ENCODE measurements at places on chromosomes 1 and 21.
A peak's percentile ranks its signal among the peaks of the same experiment; 100 is the strongest.

DNA sequence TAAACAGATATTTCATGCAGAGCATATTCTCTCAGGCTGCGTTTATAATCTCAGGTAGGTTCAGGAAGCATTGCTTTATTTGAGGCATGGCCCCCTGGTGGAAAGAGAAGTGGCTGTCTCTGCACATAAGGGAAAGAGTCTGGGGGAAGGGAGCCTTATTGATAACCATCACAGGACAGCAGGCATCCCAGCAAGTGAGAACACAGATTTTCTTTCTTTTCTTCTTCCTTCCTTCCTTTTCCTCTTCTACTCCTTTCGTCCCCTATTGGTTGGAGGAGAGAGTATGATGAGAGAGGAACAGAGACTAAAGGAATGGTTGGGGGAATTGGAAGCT lies 21.9 kb downstream of the TSNAX start:
- no peak for DNase-seq

DNA sequence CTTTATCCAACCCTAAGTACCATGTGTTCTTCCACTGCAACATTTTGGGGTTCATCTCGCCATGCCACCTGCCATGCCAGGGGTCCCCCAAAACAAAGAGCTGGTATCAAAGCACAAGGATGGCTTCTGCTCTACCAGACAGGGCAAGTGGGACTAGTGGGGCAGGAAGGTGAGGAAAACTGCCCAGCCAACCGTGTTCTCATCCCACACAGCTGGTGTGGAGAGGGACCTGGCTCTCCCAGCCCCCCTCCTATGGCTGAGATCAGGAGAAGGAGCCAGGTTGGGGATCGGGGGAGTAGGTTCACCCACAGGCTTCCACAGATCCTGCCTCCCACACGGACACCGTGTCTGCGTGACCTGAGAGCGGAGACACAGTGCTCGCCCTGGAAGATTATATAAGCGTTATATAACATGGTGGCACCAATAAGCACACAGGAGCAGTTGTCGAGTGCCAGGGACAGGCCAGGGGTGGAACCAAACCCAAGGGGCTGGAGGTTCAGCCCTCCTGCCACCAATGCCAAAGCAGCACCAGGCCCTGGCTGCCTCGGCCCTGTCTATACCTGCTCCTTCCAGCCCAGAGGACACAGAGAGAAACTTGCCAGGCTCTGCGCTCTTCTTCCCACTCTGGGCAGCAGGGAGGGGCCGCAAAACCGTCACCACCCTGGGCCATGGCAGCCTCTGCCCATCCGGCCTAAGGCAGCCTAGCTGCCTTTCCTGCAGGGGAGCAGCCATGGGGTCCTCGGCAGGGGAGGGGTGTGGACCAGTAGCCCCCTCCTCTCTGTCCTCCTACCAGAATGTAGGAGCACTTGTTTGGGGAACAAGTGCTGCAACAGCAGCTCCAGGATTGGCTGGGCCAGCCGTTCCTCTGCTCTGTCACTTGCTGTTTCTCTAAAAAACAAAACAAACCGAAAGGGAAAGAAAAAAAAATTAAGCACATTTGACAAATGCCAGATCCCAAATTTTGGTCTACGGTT lies 43.5 kb downstream of the CD34 start:
- peak; percentile 25 for DNase-seq

DNA sequence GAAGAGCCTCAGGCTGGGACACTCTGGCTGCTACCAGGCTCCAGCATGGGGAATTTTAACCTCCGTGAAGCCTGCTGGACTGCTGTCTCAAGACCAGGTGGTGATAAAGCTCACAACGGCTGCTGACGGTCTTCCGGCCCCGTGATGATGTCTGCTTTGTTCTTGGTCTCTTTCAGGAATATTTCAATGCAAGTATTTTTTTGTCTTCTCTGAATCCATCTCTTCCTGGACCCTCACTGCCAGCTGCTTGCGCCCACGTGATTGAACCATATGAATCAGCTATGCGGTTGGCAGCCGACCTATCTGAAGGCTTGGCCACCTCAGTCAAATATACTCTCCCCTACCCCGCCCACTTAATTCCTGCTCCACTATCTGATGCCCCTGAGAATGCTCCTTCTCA lies 14.6 kb upstream of the SLC6A17 start:
- DNase-seq, result no peak

GRCh38 chr1:145961425-145962156 lies 2.8 kb downstream of the ANKRD34A start:
- DNase-seq, result no peak

DNA sequence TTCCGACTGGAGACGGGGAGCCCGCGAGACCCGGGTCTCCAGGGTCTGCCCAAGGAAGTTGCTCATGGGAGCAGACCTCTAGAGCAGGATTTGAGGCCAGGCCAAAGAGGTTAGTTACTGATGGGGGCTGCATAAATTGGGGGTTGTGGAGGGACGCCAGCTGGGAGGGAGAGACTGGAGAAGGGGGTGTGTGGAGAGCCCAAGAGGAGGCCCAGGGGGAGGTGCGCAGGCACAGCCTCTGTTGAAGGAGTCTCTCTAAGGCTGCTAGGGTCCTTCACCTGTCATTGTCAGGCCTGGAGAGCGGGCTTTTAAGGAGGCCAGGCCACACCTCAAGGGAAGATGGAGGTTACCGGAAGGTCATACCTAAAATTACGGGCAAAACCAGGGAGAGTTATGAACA lies 363 bp downstream of the PLA2G5 start:
- no peak for DNase-seq

DNA sequence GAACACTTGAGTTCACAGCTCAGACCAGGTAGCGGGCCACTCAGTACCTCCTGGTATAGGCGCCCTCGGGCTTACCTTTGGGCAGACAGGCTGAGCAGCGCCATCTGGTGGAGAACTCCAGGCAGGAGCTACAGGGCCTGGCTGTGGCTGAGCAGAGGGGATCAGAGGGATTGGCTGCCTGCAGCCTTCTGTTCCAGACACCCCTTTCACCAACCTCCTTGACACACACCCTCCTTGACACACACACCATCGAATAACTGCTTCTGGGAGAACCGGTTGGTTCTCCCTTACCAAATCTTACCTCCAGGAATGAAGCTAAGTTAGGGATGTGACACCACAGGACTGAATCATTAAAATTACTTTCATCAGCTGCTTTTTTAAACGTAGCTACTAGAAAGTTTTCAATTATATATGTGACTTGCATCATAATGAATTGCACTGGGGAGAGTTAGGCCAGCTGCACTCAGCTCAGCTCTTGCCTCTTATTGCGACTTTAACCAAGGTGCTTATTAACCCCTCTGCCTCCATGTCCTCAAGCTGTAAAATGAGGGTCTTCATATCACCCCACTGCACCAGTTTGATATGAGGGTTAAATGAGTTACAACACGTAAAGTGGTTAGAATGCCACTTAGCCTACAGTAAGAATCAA lies 6.6 kb downstream of the LIN28A start:
- peak; percentile 34 for DNase-seq

GRCh38 chr1:159187647-159188374 lies 16.4 kb downstream of the CADM3 start:
- no peak for DNase-seq

DNA sequence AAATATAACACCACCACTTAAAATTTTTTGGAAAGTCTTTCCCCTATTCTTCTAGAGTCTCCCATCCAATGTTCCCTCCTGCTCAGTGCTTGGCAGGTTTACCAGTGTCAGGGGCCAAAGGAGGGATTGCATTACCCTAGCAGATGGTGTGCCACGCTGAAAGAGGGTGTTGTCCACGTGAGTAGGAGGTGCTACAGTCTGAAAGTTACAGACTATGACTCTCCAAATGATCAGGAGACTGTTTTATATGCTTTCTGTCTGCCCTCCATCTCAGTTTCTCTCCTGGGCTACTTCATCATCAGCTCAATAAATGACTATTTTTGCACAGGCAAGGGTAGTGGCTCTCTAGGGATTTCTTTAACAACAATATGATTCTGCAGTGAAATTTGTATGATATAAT lies 31.3 kb upstream of the ANGPTL7 start:
- DNase-seq, result peak; percentile 85

DNA sequence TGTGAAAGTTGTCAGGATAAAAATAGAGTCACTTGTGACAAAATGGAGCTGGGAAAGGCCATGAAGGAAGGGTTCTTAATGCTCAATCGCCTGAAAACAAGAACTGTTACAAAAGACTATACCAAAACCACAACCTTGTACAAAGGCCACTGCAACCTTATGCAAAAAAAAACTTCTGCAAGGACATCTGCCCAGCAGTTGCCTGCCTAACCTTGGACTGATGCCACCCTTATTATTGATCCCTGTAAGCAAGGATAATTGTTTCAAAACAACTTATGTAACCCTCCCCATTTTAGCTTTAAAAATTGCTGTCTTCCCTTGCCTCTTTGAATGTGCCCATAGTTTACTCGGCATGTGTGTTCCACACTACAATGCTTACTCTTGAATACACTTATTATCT lies 5.7 kb downstream of the ALG14 start:
- DNase-seq, result peak; percentile 42

GRCh38 chr1:167371030-167371429 lies 147.3 kb downstream of the CD247 start:
- DNase-seq, result no peak

GRCh38 chr1:14757286-14757625 lies 158.8 kb downstream of the KAZN start:
- DNase-seq, result no peak

DNA sequence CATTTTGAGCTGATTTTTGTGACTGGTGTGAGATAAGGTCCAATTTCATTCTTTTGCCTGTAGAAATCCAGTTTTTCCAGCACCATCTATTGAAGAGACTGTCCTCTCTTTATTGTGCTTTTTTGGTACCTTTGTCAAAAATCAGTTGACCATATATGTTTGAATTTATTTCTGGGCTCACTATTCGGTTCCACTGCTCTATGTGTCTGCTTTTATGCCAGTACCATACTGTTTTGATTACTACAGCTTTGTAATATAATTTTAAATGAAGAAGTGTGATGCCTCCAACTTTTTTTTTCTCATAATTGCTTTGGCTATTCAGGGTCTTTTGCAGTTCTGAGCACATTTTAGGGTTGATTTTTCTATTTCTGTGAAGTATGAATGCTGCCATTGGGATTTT lies 69.0 kb downstream of the LAMC2 start:
- no peak for DNase-seq

DNA sequence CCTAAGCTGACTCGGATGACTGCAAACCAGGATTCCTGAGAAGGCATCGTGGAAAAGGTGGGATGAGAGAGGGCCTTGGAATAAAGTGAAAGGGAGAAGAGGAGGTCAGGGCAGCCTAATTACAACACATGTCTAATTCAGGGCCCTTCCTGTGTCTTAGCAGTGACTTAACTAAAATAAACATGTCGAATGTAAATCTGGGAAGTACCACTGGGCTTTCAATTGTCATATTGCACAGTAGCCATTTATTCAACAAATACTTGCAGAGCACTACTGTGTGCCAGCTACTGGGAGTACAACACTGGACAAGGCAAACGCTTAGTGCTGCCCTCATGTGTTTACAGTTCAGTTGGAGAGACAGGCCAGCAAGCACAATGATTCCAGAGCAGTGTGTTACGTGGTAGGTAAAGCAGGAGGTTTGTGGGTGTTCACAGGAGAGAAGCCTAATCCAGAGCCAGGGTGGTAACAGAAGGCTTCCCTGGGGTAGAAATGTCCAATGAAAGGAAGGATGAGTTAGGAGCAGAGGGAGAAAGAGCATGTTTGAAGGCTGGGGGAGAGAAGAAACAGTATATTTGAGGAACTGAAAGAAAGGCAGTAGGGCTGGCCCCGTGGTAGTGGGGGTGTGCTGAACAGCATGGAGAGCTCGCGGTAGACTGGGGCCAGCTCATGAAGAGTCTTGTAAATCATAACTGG lies 38.0 kb upstream of the RASAL2 start:
- DNase-seq, result peak; percentile 31

DNA sequence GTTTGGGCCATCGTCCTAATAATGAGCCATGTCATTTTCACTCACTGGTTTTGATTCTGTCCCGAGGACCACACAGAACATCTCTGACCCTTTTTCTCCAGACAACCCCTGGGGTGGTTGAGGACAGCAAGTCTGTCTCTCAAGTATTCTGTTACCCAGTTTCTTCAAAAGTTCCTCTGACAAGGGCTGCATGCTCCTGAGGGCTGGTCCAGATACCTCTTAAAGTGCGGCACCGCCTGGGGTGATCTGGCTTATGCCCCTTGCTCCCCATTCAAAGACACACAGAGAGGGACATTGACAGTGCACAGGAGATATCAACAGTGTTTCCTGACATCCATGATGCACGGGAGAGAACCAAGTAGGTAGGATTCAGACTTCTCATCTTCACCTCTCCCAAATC lies 132.9 kb upstream of the EDN2 start:
- DNase-seq, result no peak

DNA sequence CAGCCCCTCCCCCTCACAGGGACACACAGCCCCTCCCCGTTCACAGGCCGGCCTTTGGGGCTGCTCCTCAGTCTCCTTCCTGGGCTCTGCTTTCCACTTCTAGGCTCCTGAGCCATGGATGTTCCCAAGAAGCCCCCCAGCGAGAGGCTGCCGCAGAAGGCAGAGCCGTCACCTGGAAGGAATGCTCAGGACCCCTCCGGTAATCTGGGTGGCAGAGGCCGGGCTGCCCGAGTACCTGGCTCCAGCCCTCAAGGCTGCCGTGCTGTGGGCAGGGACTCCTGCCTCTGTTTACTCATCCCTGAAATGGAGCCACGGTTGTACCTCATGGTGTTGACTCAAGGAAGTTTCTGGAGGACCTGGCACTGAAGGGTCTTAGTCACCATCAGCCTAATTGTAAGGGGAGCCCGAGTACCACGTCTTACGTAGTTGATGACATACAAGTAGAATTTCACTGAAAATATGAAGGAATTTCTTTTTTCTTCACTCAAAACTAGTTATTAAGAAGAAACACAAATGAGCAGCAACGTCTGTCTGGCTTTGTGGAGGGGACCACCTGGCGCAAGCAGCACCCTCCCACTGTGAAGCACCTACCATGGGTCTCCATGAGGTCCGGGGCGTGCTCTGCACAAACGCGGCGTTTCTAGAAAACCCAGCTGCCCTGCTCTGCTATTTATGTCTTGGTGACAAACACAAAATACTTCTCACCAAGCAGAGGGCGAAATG lies 33.7 kb downstream of the PRDM15 start:
- DNase-seq, result no peak

- DNase-seq, result no peak
These were observed 457.7 kb upstream of the RUNX1 start for GRCh38 chr21:35506771-35507170.

DNA sequence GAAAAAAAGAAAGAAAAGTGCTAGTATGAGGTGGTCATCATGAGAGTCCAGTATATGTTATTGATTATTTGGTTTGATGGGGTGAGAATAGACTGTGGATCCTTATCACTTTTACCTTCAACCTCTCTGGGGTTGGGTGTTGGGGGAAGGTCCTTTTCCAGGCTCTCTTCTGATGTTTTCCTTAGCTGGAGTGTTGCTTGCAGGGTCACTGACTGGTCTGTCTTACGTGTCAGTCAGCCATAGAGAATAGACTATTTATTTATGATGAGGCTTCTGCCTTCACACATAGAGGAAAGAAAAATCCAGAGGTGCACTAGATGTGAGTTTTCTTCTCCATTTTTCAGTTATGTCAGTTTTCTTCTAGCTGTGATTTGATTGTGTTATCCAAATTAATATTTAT lies 36.5 kb downstream of the MAP3K21 start:
- DNase-seq, result no peak

GRCh38 chr1:215277532-215277931 lies 195.0 kb downstream of the KCNK2 start:
- DNase-seq, result peak; percentile 68

Measured in fibroblast of gingiva (primary cell).